ENCODE measurements at places on chromosomes 12 and 14.

GRCh38 chr12:14399871-14400270 lies 34.4 kb downstream of the ATF7IP start:
- H3K27ac ChIP-seq = no peak overlapping the region
- no peaks in the 10 kb centered on the region for H3K27me3 ChIP-seq
- H3K4me3 ChIP-seq = no peak overlapping the region
- peaks cover 31% of the 10 kb centered on the region for H3K4me1 ChIP-seq

DNA sequence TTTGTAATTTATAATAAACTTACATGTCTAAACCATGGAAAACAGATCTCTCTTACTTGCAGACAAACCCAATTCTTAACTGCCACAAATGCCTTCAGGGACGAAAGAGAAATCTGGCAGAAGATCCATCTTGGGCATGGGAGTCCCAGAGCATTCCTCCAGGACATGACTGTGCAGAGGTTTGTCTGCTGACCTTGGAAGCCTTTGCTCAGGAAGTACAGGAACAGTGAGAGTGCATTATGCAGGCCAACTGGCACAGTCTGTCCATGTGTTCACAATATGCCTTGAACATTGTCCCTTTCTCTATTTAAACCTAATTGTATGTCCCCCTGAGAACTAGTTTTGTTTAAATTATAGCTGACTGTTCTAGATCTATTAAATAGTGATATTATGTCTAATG lies 467.1 kb downstream of the ATP23 start:
- H3K36me3 ChIP-seq = no peaks in the 10 kb centered on the region
- DNase-seq = no peak
- H3K4me1 ChIP-seq = no peaks in the 10 kb centered on the region

DNA sequence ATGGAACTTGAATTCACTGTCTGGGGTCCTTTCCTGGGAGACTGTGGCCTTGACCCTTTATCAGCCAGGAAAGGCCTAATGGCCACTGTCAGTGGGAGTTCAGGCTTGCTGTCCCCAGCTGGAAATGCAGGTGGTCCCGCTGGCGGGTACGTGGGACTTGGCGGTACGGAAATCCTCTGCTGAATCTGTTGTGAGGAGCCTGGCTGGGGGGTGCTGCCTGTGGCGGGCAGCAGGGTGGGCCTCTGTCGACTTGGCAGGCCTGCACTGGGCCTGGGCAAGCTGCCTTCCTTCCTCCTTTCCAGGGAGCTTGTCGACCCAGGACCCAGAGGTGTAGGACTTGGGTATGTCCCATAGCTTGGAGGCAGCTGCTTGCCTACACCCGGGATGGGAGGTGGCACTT lies 26.3 kb downstream of the ZFYVE21 start:
- peaks cover 5% of the 10 kb centered on the region for H3K4me1 ChIP-seq
- no peak overlapping the region for H3K4me3 ChIP-seq
- peaks cover 99% of the 10 kb centered on the region for H3K36me3 ChIP-seq
- no peak for DNase-seq
- H3K27ac ChIP-seq = no peak overlapping the region

DNA sequence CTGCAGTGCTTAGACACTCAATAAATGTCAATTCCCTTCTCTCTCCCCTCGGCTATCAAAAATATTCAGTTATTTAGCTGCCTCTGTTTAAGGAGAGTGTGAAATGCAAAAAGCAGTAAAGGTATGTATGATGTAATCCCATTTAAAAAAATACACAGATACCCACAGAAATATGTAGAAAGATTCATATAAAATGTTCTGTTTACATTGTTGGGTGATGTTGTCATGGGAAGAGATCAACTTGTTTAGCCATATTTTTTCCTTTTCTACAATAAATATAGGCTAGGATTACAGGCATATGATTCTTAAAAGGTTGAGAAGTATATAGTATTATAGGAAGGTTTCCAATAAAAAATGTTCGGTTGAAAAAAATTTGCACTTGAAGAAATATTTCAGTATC lies 7.8 kb downstream of the PPP2R3C start:
- H3K27me3 ChIP-seq = no peaks in the 10 kb centered on the region
- DNase-seq = no peak
- H3K27ac ChIP-seq = no peak overlapping the region
- peaks cover 79% of the 10 kb centered on the region for H3K36me3 ChIP-seq
- H3K4me3 ChIP-seq = no peak overlapping the region

GRCh38 chr12:94429633-94430032 lies 30.0 kb downstream of the CEP83 start:
- H3K27me3 ChIP-seq = no peaks in the 10 kb centered on the region
- H3K36me3 ChIP-seq = no peaks in the 10 kb centered on the region
- no peak overlapping the region for H3K27ac ChIP-seq
- peaks cover 25% of the 10 kb centered on the region for H3K4me1 ChIP-seq

- peaks cover 14% of the 10 kb centered on the region for H3K4me1 ChIP-seq
- H3K36me3 ChIP-seq = peaks cover 26% of the 10 kb centered on the region
- DNase-seq = no peak
- H3K27me3 ChIP-seq = peaks cover 8% of the 10 kb centered on the region
- H3K27ac ChIP-seq = peak overlapping the region; percentile 86
Measured at GRCh38 chr12:32756476-32757066, 874 bp upstream of the YARS2 start.

- no peak overlapping the region for H3K4me3 ChIP-seq
- H3K4me1 ChIP-seq = no peaks in the 10 kb centered on the region
- no peaks in the 10 kb centered on the region for H3K36me3 ChIP-seq
- no peak overlapping the region for H3K27ac ChIP-seq
Measured at GRCh38 chr12:87848248-87848868, 180.8 kb downstream of the C12orf50 start.

GRCh38 chr12:65287426-65287825 lies 8.9 kb downstream of the MSRB3 start:
- no peaks in the 10 kb centered on the region for H3K4me1 ChIP-seq
- no peaks in the 10 kb centered on the region for H3K36me3 ChIP-seq
- no peak overlapping the region for H3K27ac ChIP-seq
- H3K27me3 ChIP-seq = no peaks in the 10 kb centered on the region
- H3K4me3 ChIP-seq = no peak overlapping the region

- no peak overlapping the region for H3K27ac ChIP-seq
- no peaks in the 10 kb centered on the region for H3K4me1 ChIP-seq
- no peak overlapping the region for H3K4me3 ChIP-seq
Measured at GRCh38 chr14:81669308-81669707, 135.7 kb upstream of the SEL1L start.

GRCh38 chr12:47377414-47378221 lies 297.9 kb upstream of the AMIGO2 start:
- H3K27ac ChIP-seq = peak overlapping the region; percentile 14
- peaks cover 17% of the 10 kb centered on the region for H3K4me1 ChIP-seq
- no peak overlapping the region for H3K4me3 ChIP-seq
- H3K36me3 ChIP-seq = no peaks in the 10 kb centered on the region
- H3K27me3 ChIP-seq = no peaks in the 10 kb centered on the region

DNA sequence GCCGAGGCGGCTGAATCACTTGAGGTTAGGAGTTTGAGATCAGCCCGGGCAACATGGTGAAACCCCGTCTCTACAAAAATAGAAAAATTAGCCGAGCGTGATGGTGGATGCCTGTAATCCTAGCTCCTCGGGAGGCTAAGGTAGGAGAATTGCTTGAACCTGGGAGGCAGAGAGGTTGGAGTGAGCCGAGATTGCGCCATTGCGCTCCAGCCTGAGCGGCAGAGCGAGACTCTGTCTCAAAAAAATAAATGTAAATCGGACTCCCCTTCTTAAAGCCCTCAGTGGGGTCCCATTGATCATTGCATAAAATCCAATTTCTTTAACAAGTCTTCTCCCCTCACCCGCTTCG lies 908 bp downstream of the TDP1 start:
- DNase-seq = no peak
- peak overlapping the region; percentile 87 for H3K27ac ChIP-seq
- no peaks in the 10 kb centered on the region for H3K27me3 ChIP-seq
- peaks cover 19% of the 10 kb centered on the region for H3K4me1 ChIP-seq

GRCh38 chr12:124098101-124098757 lies 125.2 kb downstream of the ZNF664 start:
- no peak overlapping the region for H3K4me3 ChIP-seq
- H3K36me3 ChIP-seq = no peaks in the 10 kb centered on the region
- no peak overlapping the region for H3K27ac ChIP-seq
- no peaks in the 10 kb centered on the region for H3K4me1 ChIP-seq
- no peak for DNase-seq

- no peaks in the 10 kb centered on the region for H3K27me3 ChIP-seq
- DNase-seq = no peak
- no peak overlapping the region for H3K27ac ChIP-seq
- H3K4me3 ChIP-seq = no peak overlapping the region
Measured at GRCh38 chr12:124347335-124347734, 52.4 kb downstream of the RFLNA start.

- H3K4me1 ChIP-seq = peaks cover 16% of the 10 kb centered on the region
- H3K4me3 ChIP-seq = no peak overlapping the region
- no peaks in the 10 kb centered on the region for H3K27me3 ChIP-seq
- H3K36me3 ChIP-seq = no peaks in the 10 kb centered on the region
- no peak overlapping the region for H3K27ac ChIP-seq
- DNase-seq = no peak
Measured at GRCh38 chr14:20807304-20808161, 4.9 kb upstream of the RNASE1 start.

DNA sequence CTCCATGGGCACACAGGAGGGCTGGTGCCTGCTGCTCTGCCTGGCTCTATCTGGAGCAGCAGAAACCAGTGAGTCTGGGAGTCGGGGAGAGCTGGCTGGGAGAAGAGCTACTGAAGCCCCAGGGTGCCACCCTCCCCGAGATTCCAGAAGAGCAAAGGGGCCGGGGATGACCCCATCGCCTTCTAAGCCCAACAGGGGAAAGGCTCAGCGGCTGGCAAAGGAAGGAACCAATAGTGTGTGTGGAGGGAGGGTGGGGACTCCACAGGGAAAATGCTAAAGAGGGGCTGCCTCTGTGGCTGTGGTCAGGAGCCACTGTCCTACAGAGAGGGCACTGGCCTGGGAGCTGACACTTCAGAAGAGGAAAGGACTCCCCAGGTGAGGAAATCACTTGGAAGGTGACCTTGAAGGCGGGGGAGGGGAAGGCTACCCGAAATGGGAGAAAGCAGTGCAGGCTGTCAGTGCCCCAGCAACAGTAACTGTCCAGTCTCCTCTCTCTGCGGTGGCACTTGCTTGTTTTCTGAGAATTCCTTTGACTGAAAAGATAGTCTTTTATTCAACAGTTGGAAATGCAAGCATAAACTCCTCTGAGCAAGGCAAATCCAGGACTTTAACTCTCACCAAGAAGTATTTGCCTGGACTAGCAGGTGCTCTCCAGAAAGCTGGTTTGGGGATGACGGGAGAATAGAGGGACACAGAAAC lies 552 bp downstream of the TAPBPL start:
- peak overlapping the region; percentile 66 for H3K4me3 ChIP-seq
- H3K27me3 ChIP-seq = no peaks in the 10 kb centered on the region
- H3K4me1 ChIP-seq = peaks cover 27% of the 10 kb centered on the region
- no peak for DNase-seq

GRCh38 chr12:121026274-121027045 lies 10.2 kb upstream of the C12orf43 start:
- H3K4me3 ChIP-seq = no peak overlapping the region
- no peak overlapping the region for H3K27ac ChIP-seq
- peak; percentile 39 for DNase-seq

DNA sequence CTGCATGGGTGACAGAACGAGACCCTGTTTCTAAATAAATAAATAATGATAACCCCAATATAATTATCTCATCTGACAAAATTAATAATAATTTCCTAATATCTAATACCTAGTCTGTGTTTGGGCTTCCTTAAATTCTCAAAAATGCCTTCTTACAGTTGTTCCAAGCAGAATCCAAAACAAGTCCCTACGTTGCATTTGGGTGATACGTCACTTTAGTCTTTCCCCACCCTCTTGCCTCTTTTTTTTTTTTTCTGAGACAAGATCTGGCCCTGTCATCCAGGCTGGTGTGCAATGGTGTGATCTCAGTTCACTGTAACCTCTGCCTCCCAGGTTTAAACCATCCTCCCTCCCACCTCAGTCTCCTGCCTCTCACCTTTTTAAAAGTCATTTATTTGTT lies 26.7 kb downstream of the VEZT start:
- no peak overlapping the region for H3K4me3 ChIP-seq
- H3K27ac ChIP-seq = no peak overlapping the region
- no peak for DNase-seq

DNA sequence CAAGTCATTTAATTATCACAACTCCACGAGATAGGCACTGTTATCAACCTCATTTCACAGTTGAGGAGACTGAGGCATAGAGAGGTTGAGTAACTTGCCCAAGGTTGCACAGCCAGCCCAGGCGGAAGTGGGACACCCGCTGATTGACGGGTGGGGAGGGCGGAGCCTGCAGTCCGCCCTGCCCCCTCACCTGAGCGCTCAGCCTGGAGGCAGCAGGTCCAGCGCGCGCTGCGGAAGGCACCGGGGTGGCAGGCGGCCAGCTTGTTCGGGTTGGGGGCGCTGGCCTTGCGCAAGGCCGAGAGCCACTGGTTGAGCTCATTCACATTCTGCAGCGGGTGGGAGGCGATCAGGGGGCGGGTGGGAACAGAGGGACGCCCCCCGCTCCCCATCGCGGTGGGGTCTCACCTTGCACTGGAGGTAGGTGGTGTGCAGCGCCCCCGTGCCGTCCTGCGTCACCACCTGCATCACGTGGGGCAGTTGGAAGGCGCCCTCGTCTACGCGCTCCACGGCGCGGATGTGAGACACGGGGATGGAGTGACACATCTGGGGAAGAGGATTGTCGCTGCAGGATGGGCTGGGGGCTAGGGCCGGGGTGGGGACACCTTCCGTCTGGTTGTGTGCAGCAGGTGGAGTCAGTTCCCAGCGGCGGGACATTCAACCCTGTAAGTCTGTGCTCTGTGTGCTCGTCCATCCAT lies 31.7 kb downstream of the RASAL1 start:
- H3K27me3 ChIP-seq = peaks cover 27% of the 10 kb centered on the region
- H3K4me1 ChIP-seq = no peaks in the 10 kb centered on the region
- H3K27ac ChIP-seq = no peak overlapping the region
